MCF 10A (cell line): ENCODE measurements at places on chromosomes 1 and 21. TPM values are rescaled to one million over a fixed set of nuclear protein-coding genes. Genes with fewer than 3 reads are reported as not detected.
A peak's percentile ranks its signal among the peaks of the same experiment; 100 is the strongest.

The MRPS15 gene
- total RNA-seq: 95.6 and 101 TPM in 2 replicates

The RGS8 gene
- not detected in 2 replicates for total RNA-seq

The KCNJ9 gene
- 0.07 TPM in 1 of 2 replicates, not detected in the other for total RNA-seq

The KCNH1 gene
- 0.17 and 0.19 TPM in 2 replicates for total RNA-seq

DNA sequence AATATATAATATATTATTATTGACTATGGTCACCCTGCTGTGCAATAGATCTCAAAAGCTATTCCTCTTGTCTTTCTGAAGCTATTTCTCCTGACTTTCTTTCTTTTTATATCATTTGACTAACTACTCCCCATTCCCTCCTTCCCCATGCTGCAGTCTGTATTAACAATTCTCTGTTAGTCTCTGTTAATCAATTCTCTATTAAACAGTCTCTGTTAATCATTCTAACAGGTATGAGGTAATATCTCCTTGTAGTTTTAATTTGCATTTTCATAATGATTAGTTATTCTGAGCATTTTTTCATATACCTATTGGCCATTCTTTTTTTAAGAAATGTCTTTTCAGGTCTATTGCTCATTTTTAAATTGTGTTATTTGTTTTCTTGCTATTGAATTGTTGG is 201.0 kb upstream of the B3GALT2 start:
- no peak for DNase-seq

GRCh38 chr1:239930686-239931262 is 160.9 kb upstream of the FMN2 start:
- peak; percentile 61 for DNase-seq

GRCh38 chr1:20029178-20029912 is 40.6 kb upstream of the PLA2G5 start:
- DNase-seq: no peak
